ENCODE measurements at places on chromosomes 7 and 10.
A peak's percentile ranks its signal among the peaks of the same experiment; 100 is the strongest.

- no peaks in the 10 kb centered on the region for H3K27me3 ChIP-seq
- no peaks in the 10 kb centered on the region for H3K4me1 ChIP-seq
- H3K27ac ChIP-seq: no peak overlapping the region
These were observed 342.2 kb downstream of the GATA3 start for GRCh38 chr10:8396675-8397074.

GRCh38 chr10:14684354-14684753, 90.3 kb downstream of the FAM107B start:
- no peak overlapping the region for H3K27ac ChIP-seq
- no peak overlapping the region for H3K4me3 ChIP-seq
- no peaks in the 10 kb centered on the region for H3K36me3 ChIP-seq
- DNase-seq: no peak
- no peaks in the 10 kb centered on the region for H3K4me1 ChIP-seq
- H3K27me3 ChIP-seq: no peaks in the 10 kb centered on the region

GRCh38 chr10:110815354-110816004, 56.2 kb upstream of the PDCD4 start:
- H3K27me3 ChIP-seq: no peaks in the 10 kb centered on the region
- no peak for DNase-seq
- H3K27ac ChIP-seq: no peak overlapping the region
- H3K36me3 ChIP-seq: no peaks in the 10 kb centered on the region
- peaks cover 31% of the 10 kb centered on the region for H3K4me1 ChIP-seq

GRCh38 chr10:7529638-7530037, 118.8 kb upstream of the SFMBT2 start:
- H3K36me3 ChIP-seq: no peaks in the 10 kb centered on the region
- H3K27ac ChIP-seq: no peak overlapping the region
- no peaks in the 10 kb centered on the region for H3K27me3 ChIP-seq
- no peak overlapping the region for H3K4me3 ChIP-seq
- DNase-seq: peak; percentile 44
- no peaks in the 10 kb centered on the region for H3K4me1 ChIP-seq

- H3K4me1 ChIP-seq: no peaks in the 10 kb centered on the region
- H3K36me3 ChIP-seq: no peaks in the 10 kb centered on the region
- no peak overlapping the region for H3K4me3 ChIP-seq
- H3K27me3 ChIP-seq: no peaks in the 10 kb centered on the region
- DNase-seq: no peak
These were observed 78.6 kb upstream of the DYNC1I1 start for GRCh38 chr7:95693551-95694333.

DNA sequence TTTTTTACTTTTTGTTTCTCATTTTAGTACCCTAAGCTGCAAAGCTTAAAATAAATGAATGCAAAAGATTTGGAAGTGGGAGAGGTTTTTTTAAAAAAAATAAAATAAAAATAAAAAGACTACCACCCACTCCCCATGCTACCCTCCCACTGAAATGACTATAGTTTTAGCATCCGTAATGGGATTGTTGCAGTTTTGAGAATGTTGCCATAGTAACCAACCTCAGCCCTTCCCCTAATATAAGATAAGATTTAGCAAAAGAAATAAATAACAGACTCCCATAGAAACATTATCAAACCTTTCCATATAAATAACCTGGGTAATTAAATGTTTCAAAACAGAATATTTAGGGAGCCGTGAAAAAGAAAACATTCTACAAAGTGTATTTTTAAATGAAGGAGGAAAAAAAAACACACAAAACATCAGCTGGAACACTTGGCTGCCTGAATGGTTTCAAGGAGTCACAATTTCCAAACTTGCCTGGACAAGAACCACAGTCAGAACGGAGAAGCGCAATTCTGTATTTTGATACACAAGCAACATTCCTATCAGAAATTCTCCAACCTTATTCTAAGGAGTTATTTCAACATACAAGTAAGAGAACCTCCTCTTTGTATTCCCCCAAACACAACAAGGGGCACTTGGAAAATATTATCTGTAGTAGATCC, 57.4 kb downstream of the DGKI start:
- no peaks in the 10 kb centered on the region for H3K36me3 ChIP-seq
- DNase-seq: no peak
- no peak overlapping the region for H3K4me3 ChIP-seq
- H3K27ac ChIP-seq: no peak overlapping the region
- H3K4me1 ChIP-seq: no peaks in the 10 kb centered on the region

DNA sequence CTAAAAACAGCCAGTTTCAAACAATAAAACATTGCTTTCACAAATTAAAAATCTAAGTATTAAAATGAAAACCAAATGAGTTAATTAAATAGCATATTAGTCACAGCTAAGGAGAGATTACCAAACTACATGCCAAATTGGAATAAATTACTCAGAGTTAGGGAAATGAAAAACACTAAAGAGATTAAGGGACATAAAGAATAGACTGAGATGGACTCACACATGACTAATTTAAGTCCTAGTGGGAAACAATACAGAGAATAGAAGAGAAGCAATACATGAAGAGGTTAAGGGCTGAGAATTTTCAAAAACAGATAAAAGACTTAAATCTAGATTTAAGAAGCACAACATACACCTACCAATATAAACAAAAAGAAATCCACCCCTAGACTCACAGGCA, 110.6 kb downstream of the ZFAND4 start:
- no peaks in the 10 kb centered on the region for H3K4me1 ChIP-seq
- H3K36me3 ChIP-seq: no peaks in the 10 kb centered on the region
- H3K27ac ChIP-seq: no peak overlapping the region
- DNase-seq: no peak
- no peak overlapping the region for H3K4me3 ChIP-seq

Measured in right lobe of liver (tissue), 6 donors.